GM10248 (cell line): ENCODE measurements at places on chromosomes 4 and X.
A peak's percentile ranks its signal among the peaks of the same experiment; 100 is the strongest.

GRCh38 chr4:122775987-122776836 lies 43.7 kb downstream of the BBS12 start:
- no peak for DNase-seq

DNA sequence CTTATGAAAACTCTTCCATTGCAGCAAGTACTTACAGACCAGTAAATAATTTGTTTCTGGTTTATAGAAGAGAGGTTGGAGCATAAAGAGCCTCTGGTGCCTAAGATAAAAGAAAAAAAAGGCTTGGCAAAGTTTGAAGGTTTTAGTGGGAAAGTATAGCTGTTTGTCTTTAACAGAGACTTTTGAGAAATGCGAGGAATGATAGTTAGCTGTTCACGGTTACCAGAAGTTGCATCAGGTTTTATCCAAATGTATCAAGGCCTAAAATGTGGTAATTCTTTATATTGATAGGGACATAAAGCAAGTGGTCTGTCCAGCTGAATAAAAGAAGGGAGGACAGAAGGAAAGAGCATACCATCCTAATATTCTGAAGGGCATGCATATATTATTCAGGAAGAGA lies 29.3 kb downstream of the RAP1GDS1 start:
- DNase-seq: no peak

DNA sequence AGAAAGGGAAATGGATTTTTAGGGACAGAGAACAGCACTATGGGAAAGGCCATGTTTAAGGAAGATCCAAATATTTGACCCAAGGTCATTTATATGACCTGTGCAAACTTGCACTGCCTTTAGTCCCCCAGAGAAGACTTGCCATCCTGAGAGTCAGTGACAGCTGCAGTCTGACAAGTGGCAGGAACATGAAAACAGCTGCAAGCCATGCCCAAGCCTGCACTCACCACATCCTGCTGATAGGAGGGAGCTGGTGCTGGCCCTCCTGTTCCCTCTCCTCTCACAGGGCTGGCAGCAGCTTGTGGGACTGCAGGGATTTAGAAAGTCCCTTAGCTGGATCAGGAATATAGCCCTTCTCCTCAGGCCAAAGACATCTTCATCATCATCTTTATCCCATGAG lies 187.7 kb downstream of the RAP1GDS1 start:
- DNase-seq: no peak

DNA sequence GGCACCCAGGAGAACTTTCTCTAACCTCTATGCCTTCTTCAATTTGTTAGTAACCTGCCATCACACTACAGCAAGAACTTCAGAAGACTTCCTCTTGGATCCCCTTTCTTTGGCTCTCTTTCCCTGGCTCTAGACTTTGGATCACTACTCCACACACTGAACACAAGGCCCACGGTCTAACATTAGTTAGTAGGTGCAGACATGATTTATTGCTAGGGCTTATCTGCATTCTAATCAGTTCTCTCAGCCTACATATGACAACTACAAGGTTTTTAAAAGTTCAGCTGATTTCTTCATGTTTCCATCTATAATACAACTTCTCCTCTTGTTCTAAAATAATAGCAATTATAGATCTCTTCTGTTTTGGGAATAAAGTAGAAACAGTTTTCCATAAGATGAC lies 209.1 kb upstream of the ANXA10 start:
- DNase-seq: no peak

GRCh38 chrX:17566740-17567139 lies 170.6 kb upstream of the SCML1 start:
- DNase-seq: no peak

DNA sequence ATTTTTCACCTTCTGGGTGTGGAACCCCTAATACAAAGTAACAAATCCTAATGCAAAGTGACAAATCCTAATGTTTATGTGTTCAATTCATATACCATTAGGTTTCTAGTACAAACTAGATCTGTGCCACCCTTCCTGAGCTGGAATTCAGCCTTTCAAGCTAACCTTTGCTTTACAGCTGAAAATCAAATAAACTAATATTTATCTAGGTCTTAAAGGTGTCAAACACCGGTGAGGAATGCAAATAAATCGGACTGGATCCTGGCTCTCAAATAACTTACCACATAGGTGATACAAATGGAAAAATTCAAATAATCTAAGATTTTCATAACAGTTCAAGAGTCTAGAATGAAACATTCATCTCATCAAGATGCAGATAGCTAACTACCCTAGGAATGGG lies 11.6 kb downstream of the IRF2 start:
- no peak for DNase-seq

GRCh38 chr4:14167876-14168510 lies 540.5 kb upstream of the BOD1L1 start:
- DNase-seq: no peak

- DNase-seq: no peak
Measured at GRCh38 chr4:19368800-19369199, 882.9 kb upstream of the SLIT2 start.

DNA sequence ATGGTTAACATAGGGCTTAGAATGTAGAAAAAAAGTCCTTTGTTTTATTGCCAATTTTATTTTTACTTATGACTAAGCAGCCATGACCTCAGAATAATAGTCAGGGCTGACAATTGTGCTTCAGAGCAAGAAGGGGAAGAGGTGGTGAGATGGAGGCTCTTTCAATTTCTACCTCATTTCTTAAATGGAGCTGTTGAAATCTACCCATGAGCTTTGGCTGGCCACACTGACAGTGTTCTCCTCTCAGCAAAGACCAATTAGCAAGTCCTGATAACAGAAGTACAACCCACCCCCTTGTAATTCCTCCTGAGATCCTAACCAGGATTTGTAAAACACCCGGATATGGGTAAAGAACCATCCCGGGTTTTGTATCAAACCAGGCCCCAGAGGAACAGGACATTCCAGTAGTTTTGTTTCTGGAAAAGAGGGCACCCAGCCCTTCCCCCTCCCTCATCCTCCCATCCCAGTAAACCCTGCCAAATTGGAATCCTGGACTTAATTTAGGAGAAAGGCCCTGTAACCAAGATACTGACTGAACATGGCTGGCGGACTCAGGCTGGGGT lies at the start of gene HEPH:
Gene HEPH (plus strand): TSS at position 399 of the 563 bp plus-strand sequence. CDS start 6,324 bp downstream, outside the sequence.
- DNase-seq: peak; percentile 14

DNA sequence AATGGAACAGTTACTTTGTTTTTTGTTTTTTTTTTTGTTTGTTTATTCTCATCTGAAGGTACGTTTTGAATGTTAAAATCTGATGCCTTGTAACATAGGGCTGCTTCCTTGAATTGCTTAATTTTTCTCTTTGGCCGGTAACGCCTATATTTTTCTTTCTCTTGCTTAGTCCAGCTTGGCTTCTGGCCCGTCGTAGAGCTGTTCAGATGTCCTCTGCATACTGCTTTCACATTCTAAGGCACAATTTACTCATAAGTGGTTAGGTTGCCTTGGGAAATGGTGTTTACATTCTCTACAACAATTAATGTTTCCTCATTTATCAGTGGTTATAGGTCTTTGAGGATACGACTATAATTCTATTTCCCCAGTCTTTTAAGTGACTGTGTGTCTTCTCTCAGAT lies 7.9 kb downstream of the NONO start:
- no peak for DNase-seq

GRCh38 chr4:84718699-84719098 lies 135.8 kb downstream of the CDS1 start:
- DNase-seq: no peak

DNA sequence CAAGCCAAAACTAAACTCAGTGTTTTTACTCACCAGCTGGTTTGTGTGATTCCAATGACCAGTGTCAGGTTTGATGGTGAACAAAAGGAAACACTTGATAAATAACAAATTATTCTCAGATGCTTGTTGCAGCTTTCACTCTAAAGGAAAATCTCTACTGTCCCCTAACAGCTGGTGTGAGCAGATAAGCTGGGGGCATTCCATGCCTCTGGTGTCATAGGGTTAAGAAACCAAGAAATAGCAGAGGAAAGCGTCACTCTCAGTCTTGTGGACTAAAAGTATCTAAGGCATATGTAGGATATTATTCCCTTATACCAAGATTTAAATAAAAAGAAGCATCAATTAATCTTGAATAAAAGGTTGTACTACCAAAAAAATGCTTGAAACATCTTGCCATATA lies 24.3 kb downstream of the TRPC5 start:
- no peak for DNase-seq

- DNase-seq: no peak
Measured at GRCh38 chr4:112865443-112865842, 184.0 kb upstream of the ANK2 start.

GRCh38 chr4:85909851-85910250 lies 434.9 kb downstream of the ARHGAP24 start:
- no peak for DNase-seq

DNA sequence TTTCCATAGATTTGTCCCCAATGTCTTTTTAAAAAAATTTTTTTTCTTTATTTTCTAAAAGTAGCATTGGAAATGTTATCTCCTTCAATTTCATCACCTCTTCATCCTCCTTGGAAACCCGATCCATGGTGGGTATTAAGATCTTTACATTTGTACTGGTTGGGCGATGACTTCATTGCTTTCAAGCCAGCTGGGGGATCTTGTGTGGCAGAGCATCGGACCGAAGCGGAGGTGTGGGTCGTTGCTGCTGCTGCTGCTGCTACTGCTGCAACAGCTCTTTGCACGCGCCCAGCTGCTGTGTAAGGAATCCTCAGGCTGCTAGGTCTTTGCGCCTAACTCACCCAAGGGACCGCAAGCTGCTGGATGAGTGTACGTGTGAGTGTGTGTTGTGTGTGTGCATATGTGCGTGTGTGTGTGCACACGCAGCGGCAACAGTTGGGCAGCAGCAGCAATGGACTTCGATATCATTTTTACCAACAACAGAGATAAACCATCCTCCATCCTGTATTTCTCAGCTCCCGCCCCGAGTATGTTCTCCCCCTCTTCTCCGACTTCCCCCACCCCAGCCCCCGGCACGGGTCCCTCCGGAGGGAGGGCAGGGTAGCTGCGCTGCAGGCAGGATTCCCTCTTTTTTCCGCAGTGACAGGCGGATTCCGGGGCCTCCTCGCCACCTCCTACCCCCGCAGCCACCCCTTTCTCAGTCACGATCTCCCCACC lies 768 bp upstream of the CDKL5 start:
- DNase-seq: peak; percentile 20

DNA sequence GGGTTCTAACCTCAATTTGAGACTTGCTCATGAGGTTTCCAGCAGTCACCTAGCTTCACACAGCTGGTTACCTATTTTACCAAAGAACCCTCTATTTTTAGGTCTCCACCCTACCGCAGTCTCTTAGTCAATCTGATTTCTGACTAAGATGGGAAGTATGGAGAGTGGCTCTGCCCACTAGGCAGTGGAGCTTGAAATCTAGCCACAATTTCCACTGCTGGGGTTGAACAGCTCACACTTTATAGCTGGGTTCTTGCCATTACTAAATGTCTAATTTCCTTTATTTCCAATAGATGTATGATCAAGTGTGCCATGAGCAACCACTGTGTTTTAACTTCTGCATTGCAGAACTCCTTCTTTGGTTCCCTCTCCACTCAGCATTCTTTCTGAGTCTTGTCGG lies 43.1 kb downstream of the GASK1B start:
- no peak for DNase-seq

DNA sequence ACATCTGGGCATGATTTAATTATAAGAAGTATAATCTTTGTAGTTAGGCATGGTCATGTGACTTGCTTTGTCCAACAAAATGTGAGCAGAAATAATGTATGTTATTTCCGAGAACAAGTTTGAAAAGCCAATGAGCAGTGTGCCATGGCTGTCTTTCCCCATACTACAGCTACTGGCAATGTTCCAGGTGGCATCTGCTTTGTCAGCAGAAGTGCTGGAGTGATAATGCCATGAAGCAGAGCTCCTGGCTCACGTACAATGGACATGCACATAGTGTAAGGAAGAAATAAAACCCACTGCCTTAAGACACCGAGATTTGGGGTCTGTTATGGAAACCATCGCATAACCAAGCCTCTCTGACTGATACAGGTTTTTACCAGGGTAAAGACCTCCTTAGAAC lies 212.6 kb upstream of the RASGEF1B start:
- DNase-seq: no peak

- no peak for DNase-seq
Measured at GRCh38 chrX:101550362-101550750, at the start of gene ARMCX1. Gene ARMCX1 (plus strand): TSS chrX:101550547. CDS start chrX:101552931, 2,384 bp downstream.

GRCh38 chr4:131644619-131645018 lies 1504.5 kb upstream of the PCDH10 start:
- DNase-seq: no peak

GRCh38 chr4:32025851-32026459 lies 1305.8 kb downstream of the PCDH7 start:
- no peak for DNase-seq

DNA sequence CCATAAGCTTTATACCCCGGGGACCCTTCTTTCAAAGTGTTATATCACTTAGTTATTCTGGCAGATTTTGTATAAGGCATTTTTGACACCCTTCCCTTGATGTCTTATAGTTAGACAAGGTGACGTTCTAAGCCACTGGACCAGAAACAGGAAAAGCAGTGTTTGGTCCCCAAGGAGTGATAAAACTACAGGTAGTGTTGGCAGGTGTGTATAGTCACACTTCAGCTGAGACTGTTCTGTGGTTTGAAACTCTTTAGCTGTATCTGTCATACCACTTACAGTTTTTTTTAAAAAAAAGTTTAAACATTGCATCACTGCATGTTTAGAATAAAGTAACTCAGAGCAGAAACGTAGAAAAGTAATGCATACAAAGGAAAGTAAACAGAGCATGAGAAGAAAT lies 48.5 kb downstream of the TLL1 start:
- no peak for DNase-seq

DNA sequence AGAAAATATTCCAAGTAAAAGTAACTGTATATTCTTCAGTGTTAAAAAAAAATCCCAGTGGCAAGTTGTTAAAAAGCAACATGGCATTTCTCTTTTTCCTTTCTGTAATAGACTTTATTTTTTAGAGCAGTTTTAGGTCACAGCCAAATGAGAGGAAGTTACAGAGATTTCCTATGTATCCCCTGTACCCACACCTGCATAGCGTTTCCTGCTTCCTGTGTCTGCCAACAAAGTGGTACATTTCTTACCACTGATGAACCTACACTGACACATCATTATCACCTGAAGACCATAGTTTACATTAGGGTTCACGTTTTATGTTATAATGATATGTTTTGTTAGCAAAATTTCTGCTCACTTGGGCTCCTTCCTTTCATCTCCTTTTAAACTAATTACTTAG lies 124.7 kb downstream of the GPAT3 start:
- DNase-seq: no peak

- no peak for DNase-seq
Measured at GRCh38 chr4:140781596-140781995, 25.4 kb upstream of the TBC1D9 start.
